ENCODE measurements at places on chromosomes 2 and 18.

DNA sequence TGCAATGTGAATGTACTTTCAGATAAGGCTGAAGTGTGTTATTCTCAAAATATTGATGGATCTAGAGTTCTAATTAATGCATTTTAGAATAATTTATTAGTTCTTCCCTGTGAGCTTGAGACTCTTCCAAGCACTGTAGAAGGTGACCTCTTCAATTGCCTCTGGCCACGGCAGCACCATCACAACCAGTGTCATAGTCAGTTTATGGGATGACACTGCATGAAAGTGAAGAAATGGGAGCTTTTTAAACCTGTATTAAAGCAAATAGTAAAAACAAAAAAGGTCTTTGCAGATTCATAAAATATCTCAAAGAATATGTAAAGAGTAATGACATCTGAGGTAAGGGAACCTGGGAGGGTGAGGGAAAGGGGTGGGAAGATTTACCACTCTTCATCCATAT is 52.0 kb downstream of the OXER1 start:
- no peak for DNase-seq

- no peak for DNase-seq
Observed at GRCh38 chr2:27079233-27080139, 1.1 kb downstream of the EMILIN1 start.

DNA sequence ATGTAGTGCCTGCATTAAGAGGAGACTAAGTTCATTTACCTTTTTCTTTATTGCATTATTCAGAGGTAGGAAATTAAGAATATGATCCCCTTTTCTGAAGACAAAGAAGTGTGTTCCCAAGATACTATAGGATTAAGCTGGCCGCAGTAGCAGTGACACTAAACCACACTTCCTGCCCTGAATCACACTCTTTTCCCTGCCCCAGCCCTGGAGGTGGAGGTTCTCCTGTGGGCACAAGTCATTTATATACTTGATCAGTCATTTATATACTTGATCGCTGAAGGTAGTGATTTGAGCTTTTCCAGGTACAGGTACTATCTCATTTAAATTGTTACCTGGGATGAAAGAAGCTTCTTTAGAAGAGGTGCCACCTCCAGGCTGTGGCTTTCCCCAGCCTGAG is 78.6 kb downstream of the ARMC9 start:
- no peak for DNase-seq

DNA sequence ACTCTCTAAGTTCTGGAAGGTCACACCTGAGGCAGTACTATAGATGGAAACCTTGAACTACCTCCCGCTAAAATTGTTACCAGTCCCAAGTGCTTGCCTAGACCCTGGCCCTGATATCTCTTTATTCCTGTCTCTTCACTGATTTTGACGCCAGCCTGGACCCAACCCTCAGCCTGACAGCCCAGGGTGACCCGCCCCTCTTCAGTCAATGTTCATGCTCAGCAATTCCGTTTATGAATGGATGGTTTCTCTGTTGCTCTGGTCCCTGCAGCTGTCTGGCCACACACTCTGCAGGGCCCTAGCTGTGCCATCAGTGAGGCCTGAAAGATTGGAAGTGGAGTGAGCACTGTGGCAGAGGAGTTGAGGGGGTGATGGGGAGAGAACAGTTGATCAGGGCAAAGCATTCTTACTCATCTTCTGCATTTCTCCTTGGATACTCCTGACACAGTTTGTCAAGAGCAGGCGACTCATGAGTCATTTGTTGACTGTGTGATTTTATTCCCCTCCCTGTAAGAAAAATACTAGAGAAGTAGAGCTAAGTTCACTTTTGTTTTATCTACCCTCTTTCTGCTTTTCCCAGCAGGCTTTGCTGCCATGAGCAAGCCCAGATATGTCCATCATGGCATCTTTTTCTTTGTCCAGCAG is 46.0 kb downstream of the NPAS2 start:
- no peak for DNase-seq

- DNase-seq: no peak
Observed at GRCh38 chr2:27958711-27959378, 68.3 kb downstream of the BABAM2 start.

- DNase-seq: no peak
Observed at GRCh38 chr2:12087175-12087574, 340.7 kb downstream of the LPIN1 start.

DNA sequence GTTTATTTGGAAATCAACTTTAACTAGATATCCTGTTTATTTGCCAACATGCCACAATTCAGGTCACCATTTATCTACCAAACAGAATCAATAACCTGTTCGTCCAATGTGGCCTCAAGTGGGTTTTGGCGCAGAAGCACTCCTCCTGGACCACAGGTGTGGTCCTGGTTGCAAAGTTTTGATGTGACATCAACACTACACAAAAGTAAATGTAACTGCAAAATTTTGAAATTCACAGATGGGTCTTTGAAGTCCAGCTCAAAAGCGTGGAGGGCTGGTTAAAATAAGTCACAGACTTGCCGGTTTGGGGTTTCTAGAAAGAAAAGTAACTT is 474 bp upstream of the GCA start:
- no peak for DNase-seq

GRCh38 chr18:78683191-78684010 is 296.2 kb upstream of the SALL3 start:
- no peak for DNase-seq

DNA sequence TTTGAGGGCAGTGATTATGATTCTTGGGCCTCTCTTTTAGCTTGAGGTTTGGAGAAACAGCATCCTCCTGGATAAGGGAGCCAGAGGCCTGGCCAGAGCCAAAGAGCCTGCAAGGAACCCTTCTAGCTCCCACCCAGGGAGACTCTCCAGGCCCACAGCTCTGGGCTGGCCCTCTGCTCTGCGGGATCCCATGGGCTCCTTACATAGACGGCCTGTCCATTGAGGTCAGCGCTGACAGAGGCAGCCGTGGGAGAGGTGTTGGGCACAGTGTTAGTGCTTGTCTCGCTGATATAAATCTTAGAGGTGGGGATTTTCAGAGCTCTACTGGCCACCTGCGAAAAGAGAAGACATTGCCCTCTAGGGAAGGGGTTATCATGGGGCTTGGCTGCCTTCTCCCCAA is 67.2 kb downstream of the XDH start:
- DNase-seq: no peak

GRCh38 chr18:9234528-9234927 is 97.9 kb downstream of the ANKRD12 start:
- DNase-seq: no peak
